Stimulated activated CD8-positive, alpha-beta memory T cell treated with anti-CD3 and anti-CD28 coated beads, Interleukin-12 subunit alpha, Interleukin-12 subunit beta, amount 100 ng/mL, for 1 hour (primary cell): ENCODE measurements at places on chromosomes 6 and 20.

DNA sequence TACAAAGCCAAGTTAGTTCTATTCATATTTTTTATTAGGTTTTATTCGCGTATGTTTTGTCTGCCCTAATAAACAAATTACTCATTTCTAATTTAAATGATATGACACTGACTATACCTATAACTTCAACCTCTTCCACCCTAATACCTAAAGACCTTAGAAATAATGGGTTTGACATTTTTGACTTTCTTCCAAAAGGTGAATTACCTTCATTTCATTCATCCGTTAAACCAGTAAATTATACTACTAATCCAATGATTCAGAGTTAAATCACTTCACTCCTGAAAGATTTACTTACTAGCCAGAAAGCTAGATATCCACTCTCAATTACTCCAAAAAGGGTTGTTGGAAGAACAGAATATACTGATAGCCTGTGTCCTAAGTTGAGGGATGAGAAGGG lies 5.2 kb downstream of the MRPS10 start:
- no peak for DNase-seq

DNA sequence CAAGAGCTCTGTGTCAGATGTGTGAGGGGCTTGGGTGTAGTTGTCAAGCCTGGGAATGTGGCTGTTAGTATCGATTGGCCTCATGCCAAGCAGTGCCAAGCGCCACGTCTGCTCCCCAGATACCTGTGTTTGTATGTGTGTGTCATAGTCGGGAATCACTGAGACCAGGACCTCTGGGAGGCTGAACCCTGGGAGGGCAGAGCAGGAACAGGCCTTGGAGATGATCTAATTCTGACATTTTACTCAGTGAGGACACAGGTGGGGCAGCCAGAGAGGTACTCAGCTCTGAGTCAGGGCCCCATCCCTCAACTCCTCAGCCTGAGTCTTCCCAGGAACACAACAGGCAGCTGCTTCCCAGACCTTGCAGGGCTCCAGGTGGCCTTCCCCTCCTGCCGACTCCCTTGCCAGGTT lies 51.2 kb upstream of the FANCE start:
- DNase-seq, result no peak

DNA sequence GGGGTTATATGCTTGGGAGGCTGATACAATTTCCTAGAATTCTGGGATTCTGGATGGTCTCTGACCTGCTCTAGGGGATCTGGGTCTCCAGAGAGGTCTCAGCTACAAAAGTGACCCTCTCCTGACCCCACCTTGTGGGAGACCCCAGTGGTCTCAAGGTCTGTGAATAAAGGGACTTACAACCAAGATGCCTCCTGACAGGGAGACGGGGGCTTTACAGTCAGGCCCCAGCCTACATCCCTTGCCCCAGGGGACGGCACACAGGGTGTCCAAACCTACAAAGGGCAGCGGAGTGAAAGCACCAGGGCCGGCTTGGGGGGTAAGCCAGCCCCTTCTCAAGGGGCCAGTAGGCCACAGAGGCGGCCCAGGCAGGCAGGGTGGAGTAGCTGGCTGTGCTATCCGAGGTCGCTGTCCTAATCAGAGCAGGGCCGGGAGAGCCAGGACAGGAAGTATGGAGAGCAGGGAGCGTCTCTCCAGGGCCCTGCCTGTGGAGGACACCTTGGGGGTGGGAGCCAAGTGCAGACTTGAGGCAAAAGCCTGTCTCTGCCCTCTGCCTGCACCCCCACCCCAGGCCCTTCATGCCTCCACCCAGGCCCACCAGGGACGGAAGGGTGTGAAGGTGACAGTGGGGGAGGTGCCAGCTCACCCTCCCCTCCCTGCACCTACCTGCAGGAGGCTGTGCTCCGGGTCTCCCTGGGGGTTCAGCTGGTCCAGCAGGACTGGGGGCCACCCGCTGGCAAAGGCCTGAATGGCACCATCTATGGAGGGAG lies 3.5 kb downstream of the GFRA4 start:
- DNase-seq, result no peak

GRCh38 chr20:34974246-34974645 lies 18.6 kb downstream of the MYH7B start:
- DNase-seq, result no peak

GRCh38 chr20:49237531-49237930 lies 18.3 kb downstream of the DDX27 start:
- no peak for DNase-seq

DNA sequence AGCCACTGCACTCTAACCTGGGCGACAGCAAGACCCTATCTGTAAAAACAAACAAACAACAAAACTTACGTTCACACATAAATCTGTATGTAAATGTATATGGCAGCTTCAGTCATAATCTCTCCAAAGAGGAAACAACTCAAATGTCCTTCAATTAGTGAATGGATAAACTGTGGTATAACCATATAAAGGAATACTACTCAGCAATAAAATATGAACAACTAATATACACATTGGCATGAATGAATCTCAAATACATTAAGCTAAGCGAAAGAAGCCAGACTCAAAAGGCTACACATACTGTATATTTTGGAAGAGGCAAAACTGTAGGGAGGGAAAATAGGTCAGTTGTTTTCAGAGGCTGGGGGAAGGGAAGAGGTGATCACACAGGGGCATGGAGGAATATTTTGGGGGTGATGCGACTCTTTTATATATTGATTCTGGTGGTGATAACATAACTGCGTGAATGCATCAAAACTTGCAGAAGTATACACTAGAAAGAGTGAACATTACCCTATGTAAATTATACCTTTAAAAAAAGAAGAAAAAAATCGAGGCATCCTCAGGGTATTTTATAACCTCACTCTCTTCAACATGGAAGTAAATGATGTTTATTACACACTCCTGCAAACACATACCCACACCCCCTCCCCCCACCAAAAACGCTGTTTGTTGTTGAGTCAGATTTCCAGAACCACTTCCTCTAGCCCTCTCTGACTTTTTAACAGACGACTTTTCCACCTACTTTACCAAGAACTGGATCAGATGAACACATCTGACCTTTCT lies 115.2 kb upstream of the RNF24 start:
- DNase-seq, result no peak

DNA sequence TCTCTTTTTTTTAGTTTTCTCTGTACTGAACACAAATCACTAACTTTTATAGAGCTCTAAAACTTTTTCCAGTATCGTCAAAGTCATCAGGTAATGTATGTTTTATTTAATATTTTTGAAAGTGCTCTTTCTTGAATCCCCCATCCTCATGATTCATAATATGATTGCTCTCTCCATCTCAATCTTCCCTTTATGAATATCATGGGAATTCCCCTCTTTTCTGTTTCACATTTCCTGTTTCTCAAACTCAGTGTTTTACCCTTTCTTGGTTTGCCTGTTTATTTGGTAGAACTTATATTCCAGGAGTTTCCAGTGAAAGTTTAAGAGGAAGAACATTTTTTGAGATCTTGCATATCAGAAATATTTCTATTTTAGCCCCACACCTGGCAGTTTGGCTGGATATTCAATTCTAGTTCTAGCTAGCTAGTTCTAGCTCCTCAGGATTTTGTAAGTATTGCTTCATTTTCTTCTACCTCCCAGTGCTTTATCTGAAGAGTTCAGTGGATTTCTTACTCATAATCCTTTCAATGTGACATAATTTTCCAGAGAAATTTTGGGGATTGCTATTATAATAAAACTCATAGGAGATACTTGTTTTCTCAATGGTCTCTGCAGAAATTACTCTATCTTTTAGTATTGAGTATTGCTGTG lies 6.1 kb upstream of the C6orf58 start:
- DNase-seq, result no peak

DNA sequence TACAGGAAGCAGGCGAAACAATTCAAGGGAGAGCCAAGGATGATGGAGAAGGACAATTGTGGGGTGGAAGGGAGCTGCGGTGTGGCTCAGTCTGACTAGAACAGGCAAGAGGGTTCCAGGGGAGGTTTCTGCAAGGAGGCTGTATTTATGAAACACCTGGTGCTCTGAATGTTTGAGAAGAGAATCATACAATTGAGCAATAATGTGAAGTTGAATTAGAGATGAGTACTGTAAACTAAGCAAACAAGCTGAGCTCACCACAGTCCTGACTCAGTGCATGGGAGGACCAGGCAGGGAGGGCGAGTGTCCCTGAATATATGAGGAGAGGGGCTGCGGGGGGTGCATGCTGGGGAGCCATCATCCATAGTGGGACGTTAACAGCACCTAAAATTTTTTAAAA lies 279.7 kb downstream of the KIF16B start:
- DNase-seq, result no peak

DNA sequence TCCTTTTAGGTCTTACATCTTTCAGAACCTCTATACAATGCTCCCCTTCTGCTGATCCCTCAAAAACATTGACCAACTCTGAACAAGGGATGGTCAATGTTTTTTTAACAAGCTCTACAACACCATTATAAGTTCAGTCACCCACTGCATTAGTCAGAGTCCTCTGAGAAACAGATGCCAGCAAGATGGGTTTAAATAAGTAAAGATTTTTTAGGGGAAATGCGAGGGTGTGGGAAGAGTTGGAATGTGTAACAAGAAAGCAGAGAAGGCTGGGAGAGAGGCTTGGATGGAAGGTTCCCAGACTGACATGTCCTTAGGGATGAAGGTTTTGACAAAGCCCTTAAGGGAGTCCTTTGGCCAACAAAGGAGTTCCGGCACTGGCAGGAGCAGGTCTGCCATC lies 478.3 kb downstream of the FRK start:
- no peak for DNase-seq

DNA sequence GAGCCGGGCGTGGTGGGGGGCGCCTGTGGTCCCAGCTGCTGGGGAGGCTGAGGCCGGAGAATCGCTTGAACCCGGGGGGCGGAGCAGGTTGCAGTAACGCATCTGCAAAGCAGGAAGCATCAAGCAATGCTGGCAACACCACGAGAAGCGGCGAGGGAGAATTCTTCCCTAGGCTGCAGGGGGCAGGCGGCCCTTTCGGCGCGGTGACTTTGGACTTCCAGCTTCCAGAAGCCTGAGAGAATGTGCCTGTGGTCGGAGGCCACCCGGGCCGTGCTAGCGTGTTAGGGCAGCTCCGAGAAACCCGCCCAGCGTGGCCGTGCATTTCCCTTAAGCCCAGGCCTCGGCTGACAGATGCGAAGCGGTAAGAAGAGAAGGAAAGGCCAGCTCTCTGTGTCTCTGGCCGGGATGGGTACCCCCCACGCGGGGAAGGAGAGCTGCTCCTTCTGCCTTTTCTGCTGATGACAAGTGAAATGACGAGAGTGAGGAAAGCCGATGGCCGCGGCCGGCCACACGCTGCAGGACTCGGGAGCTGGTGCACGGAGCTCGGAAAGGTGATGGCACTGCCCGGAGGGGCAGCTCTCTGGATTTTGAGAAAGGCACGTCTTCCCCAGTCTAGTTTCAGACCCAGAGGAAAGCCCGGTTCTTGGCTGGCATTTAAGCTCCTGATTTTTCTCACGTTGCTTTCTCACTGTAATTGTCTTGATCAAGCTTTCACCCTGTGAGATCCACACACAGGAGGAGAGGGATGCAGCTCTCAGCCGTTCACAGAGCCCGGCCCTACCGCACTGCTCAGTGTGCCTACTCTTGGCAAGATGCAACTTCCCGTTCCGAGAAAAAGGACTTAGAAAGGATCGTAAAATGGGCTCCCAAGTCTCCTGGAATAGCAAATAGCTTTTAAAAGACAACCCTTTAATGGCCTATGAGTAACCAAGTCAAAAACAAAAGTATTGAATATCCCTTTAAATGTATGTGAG lies 68.3 kb upstream of the EXOC2 start:
- DNase-seq, result no peak

GRCh38 chr6:11396860-11397259 lies 140.7 kb upstream of the TMEM170B start:
- DNase-seq, result no peak
